ENCODE measurements at places on chromosomes 4 and X.

GRCh38 chrX:143027275-143027674 is 1.5 kb downstream of the SPANXN4 start:
- DNase-seq: no peak

DNA sequence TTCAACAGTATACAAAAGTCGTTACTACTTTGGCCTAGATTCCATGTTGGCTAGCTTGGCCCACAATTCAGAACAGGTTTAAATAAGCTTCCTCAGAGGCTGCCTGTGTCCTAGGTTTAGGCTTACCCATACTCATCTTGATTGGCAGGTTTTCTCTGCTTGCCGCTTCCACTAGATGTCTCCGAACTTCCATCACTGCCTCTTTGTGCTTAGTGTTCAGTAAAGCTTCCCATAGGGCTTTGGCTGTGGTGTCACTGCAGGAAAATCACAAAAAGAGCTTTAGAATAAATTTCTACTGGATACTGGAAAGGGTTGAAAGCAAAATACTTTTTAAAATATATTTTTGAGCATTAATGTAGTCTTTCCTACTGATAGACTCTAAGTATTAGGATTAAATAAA is 52.4 kb downstream of the SCFD2 start:
- no peak for DNase-seq

- DNase-seq: no peak
Measured at GRCh38 chr4:77861495-77861894, 1.1 kb upstream of the MRPL1 start.

DNA sequence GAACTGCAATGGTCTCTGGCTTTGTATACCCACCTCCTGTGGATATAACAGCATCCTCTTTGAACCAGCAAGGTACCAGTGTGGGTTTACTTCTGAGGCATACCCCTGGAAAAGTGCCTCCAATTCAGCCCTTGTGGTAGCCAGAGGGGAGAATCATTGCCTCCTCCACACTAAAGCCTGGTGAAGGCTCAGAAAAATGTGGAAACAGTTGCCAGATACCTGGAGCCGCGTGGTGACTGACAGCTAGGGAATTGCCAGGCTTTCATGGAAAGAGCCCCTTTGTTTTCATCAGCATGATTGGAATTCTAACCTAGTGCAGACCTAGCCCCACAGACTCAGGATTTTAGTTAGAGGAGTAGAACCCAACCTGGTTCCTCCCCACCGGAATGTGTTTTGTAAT is 168.6 kb upstream of the KLF3 start:
- DNase-seq: no peak

DNA sequence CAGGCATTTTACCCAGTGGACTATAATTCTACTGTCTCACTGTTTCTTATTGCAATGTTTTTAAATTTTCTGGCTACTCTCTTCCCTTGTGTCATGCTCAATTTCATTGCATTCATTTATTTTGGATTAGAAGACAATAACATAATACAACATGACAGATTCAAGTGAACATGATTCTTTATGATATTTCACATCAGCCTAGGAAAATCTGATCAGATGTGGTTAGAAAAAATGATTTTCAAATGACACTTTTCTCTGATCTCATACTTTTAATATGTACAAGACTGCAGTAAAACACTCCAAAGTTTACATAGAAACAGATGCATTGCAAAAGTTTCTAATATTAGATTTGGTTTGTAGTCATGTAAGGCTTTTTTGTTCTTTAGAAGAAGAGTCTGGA is 586.0 kb downstream of the ACTRT1 start:
- DNase-seq: no peak

- no peak for DNase-seq
Measured at GRCh38 chr4:24973404-24973746, 57.4 kb downstream of the LGI2 start.

- no peak for DNase-seq
Measured at GRCh38 chrX:83416273-83416672, 91.8 kb upstream of the POU3F4 start.

DNA sequence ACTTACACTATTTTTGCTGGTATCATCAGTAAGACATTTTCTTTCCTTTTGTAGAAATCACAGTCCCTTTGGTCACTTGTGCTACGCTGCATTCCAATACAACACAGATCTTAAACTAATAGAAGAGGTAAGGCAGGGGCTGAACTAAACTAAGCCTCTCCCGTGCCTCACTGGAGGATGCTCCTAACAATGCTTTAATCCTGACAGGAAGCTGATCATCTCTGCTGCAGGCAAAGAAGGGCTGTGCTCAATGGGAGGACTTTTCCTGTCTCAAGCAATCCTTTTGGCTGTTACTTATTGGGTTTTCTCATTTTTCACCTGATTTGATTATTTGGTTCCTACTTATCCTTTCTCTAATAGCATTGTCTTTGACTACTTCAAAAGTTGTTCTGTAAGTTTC is 583.1 kb downstream of the INPP4B start:
- no peak for DNase-seq

DNA sequence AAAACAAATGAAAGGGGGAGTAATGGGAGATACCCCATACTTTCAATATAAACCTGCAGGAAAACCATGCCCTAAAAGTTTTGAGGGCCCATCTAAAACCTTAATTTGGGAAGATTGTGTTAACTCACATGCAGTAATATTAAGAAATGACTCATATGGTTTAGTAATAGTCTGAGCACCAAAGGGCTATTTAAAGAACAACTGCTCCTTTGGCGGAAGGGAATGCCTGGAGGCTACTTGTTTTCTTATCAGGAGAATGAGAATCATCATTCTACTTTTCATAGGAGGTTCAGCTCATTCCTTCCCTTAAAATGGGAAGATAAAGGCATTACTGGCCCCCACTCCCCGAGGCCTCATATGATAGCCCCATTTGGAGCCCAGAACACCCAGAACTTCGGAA is 47.6 kb downstream of the SPIN3 start:
- no peak for DNase-seq

GRCh38 chrX:38881066-38881465 is 79.8 kb downstream of the MID1IP1 start:
- DNase-seq: no peak

- no peak for DNase-seq
Measured at GRCh38 chrX:120450163-120450562, 18.9 kb downstream of the LAMP2 start.

GRCh38 chr4:71151054-71151453 is 157.6 kb downstream of the DCK start:
- DNase-seq: no peak

DNA sequence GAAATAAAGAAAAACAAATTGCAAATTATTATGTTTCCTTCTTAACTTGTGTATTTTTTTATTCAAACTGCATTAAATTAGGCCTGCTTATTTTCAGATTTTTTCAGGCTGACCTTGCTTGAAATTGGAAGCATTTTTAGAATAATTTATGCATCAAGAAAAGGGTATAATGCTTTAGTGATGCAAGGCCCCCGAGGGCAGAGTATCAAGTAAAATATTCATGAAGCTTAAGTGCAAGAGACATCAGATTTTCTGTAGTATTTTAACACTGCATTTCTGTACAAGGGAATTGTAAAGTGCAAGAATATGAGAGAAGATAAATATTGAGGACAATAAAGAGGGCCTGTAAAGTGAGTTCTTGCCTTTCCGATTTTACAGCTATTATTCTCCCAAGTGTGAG is 485.8 kb upstream of the ATOH1 start:
- DNase-seq: no peak

DNA sequence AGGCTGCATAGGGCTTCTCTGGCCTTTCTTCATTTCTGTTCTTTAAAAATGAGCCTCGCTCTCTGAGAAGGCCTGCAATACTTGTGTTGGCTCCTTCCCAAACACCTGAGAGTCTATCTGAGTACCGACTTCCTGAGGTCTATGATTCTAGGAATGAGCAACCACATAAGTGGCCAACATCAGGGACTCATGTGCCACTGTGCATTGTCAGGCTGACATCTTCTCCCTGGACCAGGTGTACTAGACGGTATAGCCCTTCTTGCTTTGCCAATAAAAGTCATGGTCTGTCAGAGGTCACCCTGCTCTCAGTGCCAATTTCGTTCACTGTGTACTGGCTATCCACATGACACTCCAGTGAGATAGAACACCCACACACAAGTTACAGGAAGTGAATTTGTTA is 67.4 kb upstream of the EPHA5 start:
- no peak for DNase-seq

DNA sequence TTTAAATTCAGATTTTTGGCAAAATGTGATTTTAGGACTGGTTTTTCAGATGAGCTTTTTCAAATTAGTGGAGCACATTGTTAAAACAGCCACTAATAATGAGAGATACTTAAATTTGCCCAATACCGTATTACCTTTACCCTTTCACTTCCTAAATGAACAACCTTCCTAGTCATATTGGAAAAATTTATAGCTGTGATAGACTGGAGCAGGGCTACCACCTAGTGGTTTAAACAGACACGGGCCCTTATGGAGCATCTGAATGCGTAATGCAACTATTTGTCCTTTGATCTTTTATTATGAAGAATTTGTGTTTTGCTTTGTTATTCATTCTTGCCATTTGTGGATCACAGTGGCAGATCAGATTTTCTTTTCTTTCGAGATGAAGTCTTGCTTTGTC is 72.7 kb downstream of the KDM6A start:
- no peak for DNase-seq

DNA sequence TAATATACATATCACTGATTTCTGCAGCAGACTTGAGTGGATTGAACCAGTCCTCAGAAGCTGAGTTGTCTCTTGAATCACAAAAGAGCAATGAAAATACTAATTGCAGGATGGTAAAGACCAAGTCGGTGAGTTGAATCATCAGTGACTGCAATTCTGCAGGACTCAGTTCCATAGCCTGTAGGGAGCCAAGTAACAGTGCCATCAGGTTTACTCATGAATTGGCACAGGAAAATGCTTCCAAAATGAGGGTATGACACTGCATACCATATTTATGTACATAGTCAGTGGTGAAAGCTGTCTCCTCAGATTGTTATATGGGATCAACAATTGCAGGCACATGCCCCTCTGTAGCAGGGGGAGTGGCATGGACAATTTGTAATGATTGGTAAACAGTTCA is 192.8 kb downstream of the CCNG2 start:
- DNase-seq: no peak

All from stimulated activated CD8-positive, alpha-beta memory T cell treated with anti-CD3 and anti-CD28 coated beads, Interleukin-7, amount 100 ng/mL, for 4 hours (primary cell).